Right lobe of liver (tissue), 6 donors: ENCODE measurements at places on chromosomes 11 and 22. TPM values are rescaled to one million over a fixed set of nuclear protein-coding genes. Genes with fewer than 3 reads are reported as not detected.

- peaks cover 3% of the 10 kb centered on the region for H3K4me1 ChIP-seq
- peak overlapping the region; percentile 63 for H3K4me3 ChIP-seq
- H3K27ac ChIP-seq = peak overlapping the region; percentile 37
- DNase-seq = no peak
Observed at GRCh38 chr11:77993902-77994301, 566 bp downstream of the INTS4 start.

DNA sequence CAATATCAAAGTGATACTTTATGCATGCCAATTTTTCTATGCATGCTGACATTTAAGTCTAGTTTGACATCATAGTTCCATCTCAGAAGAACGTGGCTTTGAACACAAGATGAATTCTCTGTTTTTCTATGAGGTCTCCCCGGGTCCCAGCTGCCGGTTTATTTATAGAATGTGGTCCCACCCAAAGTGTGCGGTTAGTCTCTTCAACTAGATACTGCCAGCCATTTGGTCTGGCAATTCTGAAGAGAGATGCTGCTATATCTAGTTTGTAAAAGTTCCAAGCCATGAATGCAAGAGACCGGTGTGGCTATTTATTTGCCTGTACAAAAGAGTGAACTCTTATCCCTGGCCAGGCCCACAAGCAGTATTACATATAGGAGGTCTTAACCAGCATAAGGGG lies 9.2 kb downstream of the OR5A2 start:
- no peaks in the 10 kb centered on the region for H3K4me1 ChIP-seq
- no peak overlapping the region for H3K4me3 ChIP-seq
- no peak for DNase-seq
- H3K36me3 ChIP-seq = no peaks in the 10 kb centered on the region
- no peak overlapping the region for H3K27ac ChIP-seq

- no peak for DNase-seq
- no peaks in the 10 kb centered on the region for H3K36me3 ChIP-seq
- no peaks in the 10 kb centered on the region for H3K27me3 ChIP-seq
Observed at GRCh38 chr11:103700622-103701021, 335.8 kb upstream of the DDI1 start.

- H3K4me1 ChIP-seq = no peaks in the 10 kb centered on the region
- H3K4me3 ChIP-seq = no peak overlapping the region
- H3K36me3 ChIP-seq = no peaks in the 10 kb centered on the region
- DNase-seq = no peak
Observed at GRCh38 chr11:22808571-22809197, 20.9 kb downstream of the SVIP start.

DNA sequence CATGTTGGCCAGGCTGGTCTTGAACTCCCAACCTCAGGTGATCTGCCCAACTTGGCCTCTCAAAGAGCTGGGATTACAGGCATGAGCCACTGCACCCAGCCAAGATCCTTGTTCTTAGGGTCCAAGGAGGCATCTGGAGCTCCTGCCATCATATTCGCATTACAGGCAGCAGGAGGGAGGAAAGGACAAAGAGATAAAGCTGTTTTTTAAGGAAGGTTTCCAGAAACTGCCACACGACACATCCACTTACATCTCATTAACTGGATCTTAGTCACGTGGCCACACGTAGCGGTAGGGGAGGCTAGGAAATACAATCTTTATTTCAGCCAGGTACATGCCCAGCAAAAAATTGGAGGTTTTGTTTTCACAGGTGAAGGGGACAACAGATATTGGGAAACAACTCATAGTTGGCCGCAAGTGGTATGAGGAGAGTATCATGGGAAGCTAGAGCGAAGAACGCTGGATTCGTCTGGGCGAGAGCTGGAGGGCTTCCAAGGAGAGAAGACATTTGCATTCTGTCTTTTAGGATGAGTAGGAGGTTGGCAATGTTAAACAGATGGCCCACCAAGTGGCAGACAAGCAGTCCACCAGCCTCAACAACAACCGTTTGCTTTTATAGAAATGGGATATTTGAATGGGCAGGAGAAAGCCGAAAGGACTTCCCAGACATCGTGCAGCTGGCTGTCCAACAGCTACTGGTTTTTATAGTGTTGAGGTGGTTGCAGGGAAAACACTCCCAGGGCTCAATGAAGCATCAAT lies 39.2 kb upstream of the DMC1 start:
- no peak overlapping the region for H3K27ac ChIP-seq
- no peaks in the 10 kb centered on the region for H3K4me1 ChIP-seq
- no peak for DNase-seq
- no peaks in the 10 kb centered on the region for H3K36me3 ChIP-seq
- H3K4me3 ChIP-seq = no peak overlapping the region
- H3K27me3 ChIP-seq = no peaks in the 10 kb centered on the region

DNA sequence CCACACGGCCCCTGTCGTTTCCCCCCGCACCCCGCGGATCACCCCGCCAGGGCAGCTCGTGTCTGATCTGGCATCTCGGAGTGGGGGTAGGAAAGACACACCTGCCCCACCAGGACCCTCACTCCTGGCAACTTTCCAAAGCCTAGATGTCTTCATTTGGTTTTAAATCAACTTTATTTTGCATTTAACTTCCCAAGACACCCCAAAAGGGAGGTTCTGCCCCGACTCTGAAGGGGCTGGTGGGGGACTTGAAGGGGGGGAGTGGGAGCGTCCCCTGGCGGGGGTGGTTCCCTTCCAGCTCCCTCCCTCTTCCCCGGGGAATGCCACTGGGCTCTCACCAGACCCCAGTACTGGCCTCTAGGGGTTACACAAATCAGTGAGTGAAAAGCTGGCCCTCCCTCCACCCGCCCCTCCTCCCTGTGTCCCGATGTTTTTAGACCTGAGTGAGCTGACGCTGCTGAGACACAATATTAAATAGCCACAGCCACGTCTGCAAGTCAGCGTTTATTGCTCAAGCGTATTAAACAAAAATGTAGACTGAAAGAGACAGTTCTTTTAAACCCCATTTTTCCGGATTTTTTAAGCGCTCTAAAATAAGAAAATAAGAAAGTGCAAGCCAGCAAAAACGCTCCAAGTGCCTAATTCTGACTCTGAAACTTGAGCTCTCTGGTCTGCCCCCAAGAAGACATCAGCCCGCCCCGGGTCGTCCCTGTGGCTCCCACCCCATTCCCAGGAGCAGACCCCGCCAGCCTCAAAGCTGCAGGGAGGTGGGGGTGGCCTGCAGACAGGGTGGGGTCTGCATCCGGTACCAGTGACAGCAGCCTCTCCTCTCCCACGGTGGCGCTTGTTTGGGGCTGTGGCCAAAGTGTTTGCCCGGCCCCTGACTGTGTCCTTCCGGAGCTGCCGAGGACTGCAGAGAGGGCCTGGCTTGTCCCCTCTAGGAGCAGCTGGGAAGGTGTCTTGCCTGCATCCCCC lies 1.1 kb upstream of the TTLL8 start:
- no peak overlapping the region for H3K4me3 ChIP-seq
- no peaks in the 10 kb centered on the region for H3K4me1 ChIP-seq
- H3K27ac ChIP-seq = no peak overlapping the region
- no peaks in the 10 kb centered on the region for H3K36me3 ChIP-seq

DNA sequence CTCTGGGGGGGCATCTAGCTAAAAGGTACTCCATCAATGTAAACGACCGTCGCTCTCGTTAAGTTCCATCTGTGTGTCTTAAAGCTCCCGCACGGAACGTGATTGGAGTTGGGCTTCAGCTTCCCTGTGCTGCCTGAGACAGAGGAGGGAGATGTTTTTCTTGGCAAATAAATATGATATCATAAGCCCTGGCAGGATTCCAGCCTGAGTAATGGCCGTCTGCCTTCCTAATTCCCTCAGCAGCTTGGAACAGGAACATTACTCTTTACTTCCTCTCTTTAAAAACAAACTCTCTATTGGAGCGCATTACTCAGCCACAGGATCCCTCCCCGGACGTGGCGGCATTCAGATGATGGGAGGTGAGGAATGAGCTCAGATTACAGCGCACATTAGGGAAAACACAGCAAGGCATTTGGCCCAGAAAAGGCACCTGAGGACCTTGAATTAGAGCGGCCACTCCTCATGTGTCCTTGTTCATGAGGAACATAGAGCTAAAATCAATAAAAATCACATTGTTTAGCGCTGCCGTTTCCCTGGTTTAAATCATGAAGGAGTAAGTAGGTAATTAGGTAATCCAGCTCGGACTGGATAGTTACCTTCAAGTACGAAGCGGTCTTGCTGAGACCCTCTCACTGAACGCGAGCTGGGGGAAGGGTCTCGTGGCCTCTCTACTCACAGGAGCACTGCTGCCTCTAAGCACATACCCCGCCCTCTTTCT lies 230.4 kb downstream of the ST3GAL4 start:
- H3K27me3 ChIP-seq = no peaks in the 10 kb centered on the region
- no peak overlapping the region for H3K4me3 ChIP-seq
- DNase-seq = peak; percentile 30
- H3K36me3 ChIP-seq = no peaks in the 10 kb centered on the region
- H3K27ac ChIP-seq = no peak overlapping the region

DNA sequence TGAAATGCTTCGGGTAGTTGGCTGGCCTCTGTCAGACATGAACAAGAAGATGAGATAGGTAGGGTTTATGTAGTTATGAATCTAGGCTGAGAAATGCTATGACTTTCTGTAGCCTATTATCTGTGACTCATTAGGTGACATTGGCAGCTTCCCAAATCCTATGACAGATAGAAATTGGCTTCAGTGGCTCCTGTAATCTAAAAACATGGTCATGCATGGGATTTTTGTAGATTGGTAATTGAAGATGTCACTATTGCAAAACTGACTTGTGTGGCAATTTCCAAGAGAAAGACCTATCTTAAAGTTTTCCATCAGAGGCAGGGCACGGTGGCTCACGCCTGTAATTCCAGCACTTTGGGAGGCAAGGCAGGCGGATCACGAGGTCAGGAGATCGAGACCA lies 29.4 kb upstream of the GRIK4 start:
- no peak overlapping the region for H3K4me3 ChIP-seq
- peaks cover 57% of the 10 kb centered on the region for H3K36me3 ChIP-seq
- H3K27ac ChIP-seq = no peak overlapping the region
- H3K27me3 ChIP-seq = no peaks in the 10 kb centered on the region

- no peak for DNase-seq
- no peaks in the 10 kb centered on the region for H3K4me1 ChIP-seq
- H3K4me3 ChIP-seq = no peak overlapping the region
- H3K36me3 ChIP-seq = no peaks in the 10 kb centered on the region
- H3K27ac ChIP-seq = no peak overlapping the region
- no peaks in the 10 kb centered on the region for H3K27me3 ChIP-seq
Observed at GRCh38 chr11:45152740-45153595, 6.5 kb downstream of the PRDM11 start.

GLB1L2 gene
- 0.68 TPM for total RNA-seq

TBX1 gene
- total RNA-seq = 0.24 TPM

FAM227A gene
- not detected for total RNA-seq

ARHGAP20 gene
- total RNA-seq = 1.1 TPM

OR51B2 gene
- total RNA-seq = not detected

HTR3B gene
- not detected for total RNA-seq

LRRC75B gene
- total RNA-seq = 28.0 TPM

OR52J3 gene
- not detected for total RNA-seq
